SIG-M5 (cell line): ENCODE measurements at places on chromosomes 3 and 15.

DNA sequence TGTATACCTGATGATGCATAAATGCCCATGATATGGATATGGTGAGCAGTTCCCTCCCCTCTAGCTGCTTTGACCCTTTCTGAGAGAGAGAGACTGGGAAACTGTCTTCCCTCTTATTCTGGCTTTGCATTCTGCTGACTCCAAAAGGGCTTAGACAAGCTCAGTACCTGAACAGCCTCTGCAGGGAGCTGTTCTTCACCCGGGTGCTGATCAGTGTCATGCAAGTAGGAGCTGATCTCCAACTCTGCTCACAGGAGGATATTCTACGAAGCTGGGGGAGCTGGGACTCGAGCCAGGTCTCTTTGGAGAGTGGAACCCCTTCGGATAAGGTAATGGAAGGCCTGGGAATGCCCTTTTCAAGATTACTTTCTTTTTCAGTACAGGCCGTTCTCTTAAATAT, 237.1 kb downstream of the RYR3 start:
- DNase-seq = no peak

- DNase-seq = no peak
These were observed 130.5 kb upstream of the MCTP2 start for GRCh38 chr15:94100863-94101262.

DNA sequence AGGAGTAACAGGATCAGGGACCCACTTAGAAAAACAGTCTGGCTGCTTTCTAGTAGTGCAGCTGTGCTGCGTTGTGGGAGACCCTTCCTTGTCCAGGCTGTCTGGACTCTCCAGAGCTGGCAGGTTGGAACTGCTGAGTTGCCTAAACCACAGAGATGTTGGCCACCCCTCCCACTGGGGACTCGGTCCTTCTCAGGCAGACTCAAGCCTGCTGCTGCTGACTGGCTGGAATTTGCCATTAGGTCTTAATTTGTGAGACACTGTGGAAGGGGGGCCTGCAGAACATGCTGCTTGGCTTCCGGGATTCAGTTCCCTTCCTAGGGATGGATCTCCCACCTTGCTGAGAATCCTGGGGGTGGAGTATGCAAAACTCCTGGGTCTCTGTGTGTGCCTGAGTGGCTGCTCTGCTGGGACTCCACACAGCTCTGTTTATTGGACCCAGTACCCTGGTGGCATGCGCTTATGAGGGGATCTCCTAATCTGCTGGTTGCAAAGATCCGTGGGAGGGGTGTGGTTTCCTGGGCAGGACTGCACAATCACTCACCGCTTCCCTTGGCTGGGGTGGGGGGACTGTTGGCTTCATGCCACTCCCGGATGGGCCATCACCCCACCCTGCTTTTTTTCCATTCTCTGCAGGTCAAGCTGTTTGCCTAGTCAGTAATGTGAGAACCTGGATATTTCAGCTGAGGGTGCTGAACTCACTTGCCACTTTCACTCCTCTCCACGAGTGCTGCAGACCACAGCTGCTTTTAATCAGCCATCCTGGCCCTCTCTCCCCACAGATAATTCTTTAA, 150.5 kb downstream of the CFAP20DC start:
- DNase-seq = no peak

DNA sequence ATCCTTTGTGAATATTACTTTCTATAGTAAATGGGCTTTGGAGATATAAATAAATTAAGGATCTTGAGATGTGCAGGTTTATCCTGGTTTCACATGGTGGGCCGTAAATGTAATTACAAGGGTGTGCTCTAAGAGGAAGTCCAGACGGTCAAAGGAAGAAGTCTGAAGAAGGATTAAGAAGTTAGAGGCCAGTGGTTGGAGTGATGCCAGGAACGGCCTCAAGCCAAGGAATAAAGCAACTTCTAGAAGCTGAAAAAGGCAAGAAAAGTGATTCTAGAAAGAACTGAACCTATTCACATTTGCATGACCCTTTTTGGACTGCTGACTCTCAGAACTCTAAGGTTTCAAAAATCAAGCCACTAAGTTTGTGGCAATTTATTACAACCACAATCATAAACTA, 981.3 kb upstream of the ALCAM start:
- DNase-seq = no peak

DNA sequence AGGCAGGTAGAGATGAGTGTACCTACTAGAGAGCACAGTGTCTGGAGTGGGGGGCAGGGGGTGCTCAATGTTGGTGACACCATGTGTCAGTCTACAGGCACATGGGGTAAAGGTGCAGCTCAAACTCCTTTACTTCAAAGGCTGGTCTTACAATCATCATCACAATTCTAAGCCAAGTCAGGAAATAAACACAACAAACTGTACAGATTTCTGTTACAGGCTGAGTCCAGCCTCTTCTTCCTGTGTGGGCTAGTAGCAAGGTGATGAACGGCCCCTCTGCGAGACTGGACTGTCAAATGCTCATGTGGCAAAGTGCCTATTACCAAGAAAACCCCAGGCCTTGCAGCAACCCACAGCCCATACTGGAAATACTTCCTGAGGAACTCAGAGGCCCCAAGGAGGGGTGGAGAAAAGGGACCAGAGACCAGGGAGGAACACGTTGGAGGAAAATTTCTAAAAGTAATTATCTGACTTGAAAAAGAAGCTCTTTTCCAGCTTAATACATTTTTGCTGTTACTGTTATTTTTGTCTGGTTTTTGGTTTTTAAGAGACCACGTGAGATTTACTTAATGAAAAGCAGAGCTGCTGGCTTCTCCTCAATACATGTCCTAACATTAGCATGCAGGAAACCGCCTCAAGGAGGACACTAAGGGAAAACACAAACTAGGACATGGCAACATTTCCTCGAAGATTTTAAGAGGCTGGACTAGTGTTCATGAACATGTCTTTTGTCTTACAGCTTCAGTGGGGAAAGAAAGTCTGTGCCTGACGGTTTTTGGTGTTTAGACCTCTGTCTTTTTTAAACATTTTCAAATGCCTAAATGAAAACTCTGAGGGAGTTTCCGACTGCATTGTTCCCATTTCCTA, 29.5 kb downstream of the TBC1D2B start:
- DNase-seq = no peak

- DNase-seq = no peak
These were observed 62.3 kb downstream of the DHX30 start for GRCh38 chr3:47865192-47865591.

DNA sequence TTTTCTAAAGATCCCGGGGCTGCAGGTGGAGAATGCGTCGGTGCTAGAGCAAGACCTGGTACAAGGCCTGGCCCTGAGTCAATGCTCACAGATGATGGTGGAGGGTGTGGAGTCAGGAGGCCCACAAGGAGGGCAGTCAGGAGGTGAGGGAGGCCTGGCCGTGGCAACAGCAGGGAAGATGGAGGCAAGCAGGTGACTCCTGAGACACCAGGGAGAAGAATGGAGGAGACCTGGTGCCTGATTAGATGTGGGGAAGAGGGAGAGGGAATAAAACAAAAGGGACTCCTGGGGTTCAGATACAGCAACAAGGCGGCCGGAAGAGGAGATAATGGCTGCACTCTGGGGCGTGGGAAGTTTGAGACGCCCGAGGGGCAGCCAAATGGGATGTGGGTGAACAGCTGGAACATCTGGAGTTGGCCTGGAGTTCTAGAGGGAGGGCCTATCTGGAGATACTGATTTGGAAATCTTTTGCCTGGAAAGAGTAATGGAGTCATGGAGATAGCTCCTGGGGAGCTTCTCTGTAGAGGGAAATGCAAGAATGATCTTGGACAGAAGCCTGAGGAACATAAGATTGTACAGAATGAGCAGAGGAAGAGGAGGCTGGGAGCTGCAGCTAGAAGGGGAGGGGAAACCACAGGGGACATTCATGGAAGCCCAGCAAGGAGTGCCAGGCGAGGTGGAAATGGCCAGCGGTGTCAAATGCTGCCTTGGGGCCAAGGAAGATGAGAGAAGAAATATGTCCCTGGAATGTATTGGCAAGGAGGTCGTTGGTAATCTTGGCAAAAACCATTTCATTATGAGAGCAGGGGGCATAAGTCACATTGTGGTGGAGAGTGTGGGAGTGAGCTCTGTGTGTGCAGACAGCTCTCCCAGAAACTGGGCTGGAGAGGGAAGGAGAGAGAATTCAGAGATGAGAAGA, 67.5 kb upstream of the CORO2B start:
- DNase-seq = no peak

DNA sequence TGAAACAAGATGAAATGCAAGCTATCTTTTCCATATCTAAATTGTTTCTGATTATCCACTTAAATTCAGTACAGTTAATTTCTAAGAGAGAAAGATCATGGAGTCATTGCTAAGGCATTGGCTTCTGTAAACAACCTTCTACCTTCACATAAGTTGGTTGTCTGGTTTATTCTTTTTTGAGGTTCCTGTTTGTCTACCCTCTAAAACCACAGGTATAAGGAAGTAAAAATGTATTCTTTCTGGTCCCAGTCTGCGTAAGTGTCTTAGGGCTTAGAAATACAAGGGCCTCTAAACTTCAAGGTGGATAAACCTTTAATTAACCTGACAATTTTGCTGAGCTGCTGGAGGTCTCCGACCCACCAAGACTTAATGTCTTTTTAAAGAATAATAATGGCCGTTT, 3.6 kb upstream of the ATOSA start:
- no peak for DNase-seq

DNA sequence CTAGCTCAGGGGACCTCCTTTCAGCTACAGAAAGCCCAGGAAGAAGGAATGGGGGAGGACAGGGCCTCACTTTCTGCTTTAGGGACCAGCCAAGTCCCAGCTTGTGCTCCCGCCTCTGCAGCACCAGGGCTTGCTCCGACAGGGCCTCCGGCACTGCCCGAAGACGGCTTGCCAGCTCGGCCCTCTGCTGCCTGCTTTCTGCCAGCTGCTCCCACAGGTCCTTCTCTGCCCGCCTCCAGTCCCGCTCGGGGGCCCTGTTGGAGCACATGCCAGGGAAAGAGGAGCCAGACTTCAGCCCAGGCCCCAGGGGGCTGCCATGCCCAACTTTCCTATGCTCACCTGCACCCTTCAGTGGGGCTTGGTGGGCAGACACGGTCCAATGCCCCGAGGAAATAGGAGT, 4.3 kb upstream of the CLK3 start:
- DNase-seq = no peak

- DNase-seq = no peak
These were observed 25.9 kb upstream of the GRIP2 start for GRCh38 chr3:14565868-14566588.
